ENCODE measurements at places on chromosomes 12 and 14. TPM values are rescaled to one million over a fixed set of nuclear protein-coding genes. Genes with fewer than 3 reads are reported as not detected.

DNA sequence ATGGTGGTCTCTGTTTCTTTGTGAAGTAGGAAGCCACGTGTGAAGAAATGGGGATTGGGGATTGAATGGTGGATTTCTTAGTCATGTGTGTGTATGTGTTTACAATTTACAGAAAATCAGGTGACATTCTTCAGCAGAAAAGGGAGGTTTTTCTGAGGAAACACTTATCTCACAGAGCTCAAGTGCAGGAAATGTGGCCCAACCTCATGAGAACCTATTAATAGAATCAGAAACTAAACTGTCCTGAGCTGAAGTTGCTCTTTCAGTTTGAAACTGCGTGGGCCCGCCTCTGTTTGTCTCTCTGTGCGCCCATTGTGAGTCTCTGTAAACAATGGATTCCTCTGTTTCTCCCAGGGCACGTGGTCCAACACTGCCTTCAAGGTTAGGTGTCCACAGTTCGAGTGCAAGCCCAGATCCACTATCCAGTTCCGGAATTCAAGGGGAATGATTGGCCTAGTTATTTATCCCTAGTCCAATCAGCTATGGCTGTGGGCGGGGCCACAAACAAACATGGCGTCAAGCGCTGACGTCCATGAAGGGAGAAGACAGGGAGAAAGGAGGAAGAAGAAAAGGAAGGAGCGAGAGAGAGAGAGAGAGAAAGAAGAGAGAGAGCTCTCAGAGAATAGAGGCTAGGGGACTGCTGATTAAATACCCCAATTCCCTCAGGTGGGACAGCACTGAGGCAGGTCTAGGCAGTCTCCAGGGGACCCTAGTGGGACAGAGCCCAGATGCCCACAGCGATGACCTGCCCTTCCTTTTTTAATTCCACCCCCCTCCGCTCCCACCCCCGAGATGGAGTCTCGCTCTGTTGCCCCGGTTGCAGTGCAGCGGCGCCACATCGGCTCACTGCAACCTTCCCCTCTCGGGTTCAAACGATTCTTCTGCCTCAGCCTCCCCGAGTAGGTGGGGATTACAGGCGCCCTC is 31.4 kb upstream of the C12orf76 start:
- no peaks in the 10 kb centered on the region for H3K36me3 ChIP-seq
- peak overlapping the region; percentile 89 for H3K27ac ChIP-seq
- DNase-seq, result peak; percentile 79
- H3K27me3 ChIP-seq, result no peaks in the 10 kb centered on the region

DNA sequence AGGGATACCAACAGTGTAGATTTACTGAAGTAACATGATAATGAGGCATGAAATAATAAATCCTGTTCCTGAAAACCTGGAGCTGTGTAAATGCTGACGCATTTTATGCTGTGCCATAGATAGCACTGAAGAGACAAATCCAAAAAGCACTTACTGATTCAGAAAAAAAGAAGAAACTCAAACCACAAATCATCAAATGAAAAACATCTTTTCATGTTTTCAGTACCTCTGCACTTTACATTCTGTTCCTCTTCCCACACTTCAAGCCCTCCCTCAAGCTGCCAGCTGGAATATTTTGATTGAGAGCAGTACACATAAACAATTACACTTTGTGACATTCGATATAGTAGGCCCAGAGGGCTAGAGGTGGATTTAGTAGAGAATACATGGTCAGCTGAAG is 362.3 kb downstream of the NAV3 start:
- H3K36me3 ChIP-seq, result no peaks in the 10 kb centered on the region
- H3K4me1 ChIP-seq, result no peaks in the 10 kb centered on the region
- no peaks in the 10 kb centered on the region for H3K27me3 ChIP-seq
- H3K4me3 ChIP-seq, result no peak overlapping the region
- no peak overlapping the region for H3K27ac ChIP-seq
- no peak for DNase-seq

DNA sequence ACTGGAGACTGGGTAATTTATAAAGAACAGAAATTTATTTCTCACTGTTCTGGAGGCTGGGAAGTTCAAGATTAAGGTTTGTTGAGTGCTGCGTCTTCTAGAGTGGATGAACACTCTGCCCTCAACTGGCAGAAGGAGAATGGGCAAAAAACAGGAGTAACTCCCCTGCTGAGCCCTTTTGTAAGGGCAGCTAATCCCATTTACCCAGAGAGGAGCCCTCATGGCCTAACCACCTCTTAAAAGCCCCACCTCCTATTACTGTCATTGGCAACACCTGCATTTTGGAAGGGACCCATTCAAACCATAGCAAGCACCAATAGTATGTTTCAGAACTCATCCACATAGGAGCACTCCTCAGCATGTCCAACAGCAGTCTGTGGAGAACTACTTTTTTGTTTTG is 47.4 kb downstream of the BORCS5 start:
- H3K4me1 ChIP-seq, result peaks cover 35% of the 10 kb centered on the region
- no peak for DNase-seq
- H3K27ac ChIP-seq, result no peak overlapping the region

DNA sequence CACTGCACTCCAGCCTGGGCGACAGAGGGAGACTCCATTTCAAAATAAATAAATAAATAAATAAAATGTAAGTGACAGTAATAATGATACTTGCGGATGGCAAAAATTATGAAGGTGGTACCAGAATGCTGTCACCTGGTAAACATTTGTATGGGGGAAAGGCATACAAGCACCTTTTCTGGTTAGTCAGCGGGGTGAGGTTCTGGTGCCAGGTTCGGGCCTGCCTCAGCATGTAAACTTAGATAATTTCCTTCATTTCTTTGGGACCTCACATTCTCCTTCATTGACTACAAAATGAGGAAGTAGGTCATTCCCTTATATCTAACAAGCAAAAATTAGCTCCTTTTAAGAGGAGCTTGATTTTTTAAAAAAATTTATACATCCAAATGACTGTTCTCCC is 10.8 kb downstream of the VTI1B start:
- peaks cover 27% of the 10 kb centered on the region for H3K4me1 ChIP-seq
- H3K4me3 ChIP-seq, result no peak overlapping the region
- peaks cover 5% of the 10 kb centered on the region for H3K36me3 ChIP-seq
- no peak overlapping the region for H3K27ac ChIP-seq
- H3K27me3 ChIP-seq, result no peaks in the 10 kb centered on the region
- no peak for DNase-seq

- no peaks in the 10 kb centered on the region for H3K4me1 ChIP-seq
- H3K27ac ChIP-seq, result no peak overlapping the region
- no peak for DNase-seq
- H3K4me3 ChIP-seq, result no peak overlapping the region
- H3K36me3 ChIP-seq, result no peaks in the 10 kb centered on the region
Observed at GRCh38 chr14:34425095-34425851, 36.8 kb downstream of the SPTSSA start.

DNA sequence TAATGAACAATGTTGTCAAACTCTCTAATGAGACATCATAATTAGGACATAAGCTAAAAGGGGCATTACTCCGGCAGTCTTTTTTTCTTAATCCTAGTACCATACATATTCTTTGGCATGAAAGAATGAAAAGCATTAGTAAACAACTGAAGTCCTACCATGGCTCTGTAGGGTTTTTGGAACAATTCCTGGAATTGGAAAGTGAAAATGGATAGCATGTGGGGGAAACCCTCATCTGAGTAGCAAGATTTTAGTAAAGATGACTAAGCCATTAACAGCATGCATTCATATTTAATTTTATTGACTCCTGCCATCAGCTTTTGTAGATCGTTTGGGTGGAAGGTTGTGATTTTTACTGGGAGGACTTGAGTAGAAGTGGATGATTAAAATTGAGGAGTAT is 216.2 kb upstream of the PDZRN4 start:
- no peak overlapping the region for H3K27ac ChIP-seq
- no peaks in the 10 kb centered on the region for H3K4me1 ChIP-seq
- H3K27me3 ChIP-seq, result no peaks in the 10 kb centered on the region
- H3K36me3 ChIP-seq, result no peaks in the 10 kb centered on the region
- no peak for DNase-seq

- H3K4me1 ChIP-seq, result peaks cover 17% of the 10 kb centered on the region
- DNase-seq, result no peak
- no peak overlapping the region for H3K4me3 ChIP-seq
- no peaks in the 10 kb centered on the region for H3K36me3 ChIP-seq
- no peak overlapping the region for H3K27ac ChIP-seq
- H3K27me3 ChIP-seq, result peaks cover 2% of the 10 kb centered on the region
Observed at GRCh38 chr12:27437839-27438238, 8.7 kb upstream of the SMCO2 start.

GRCh38 chr12:123931686-123932321 is 40.8 kb downstream of the CCDC92 start:
- no peaks in the 10 kb centered on the region for H3K36me3 ChIP-seq
- H3K27ac ChIP-seq, result no peak overlapping the region
- H3K4me1 ChIP-seq, result peaks cover 18% of the 10 kb centered on the region

DNA sequence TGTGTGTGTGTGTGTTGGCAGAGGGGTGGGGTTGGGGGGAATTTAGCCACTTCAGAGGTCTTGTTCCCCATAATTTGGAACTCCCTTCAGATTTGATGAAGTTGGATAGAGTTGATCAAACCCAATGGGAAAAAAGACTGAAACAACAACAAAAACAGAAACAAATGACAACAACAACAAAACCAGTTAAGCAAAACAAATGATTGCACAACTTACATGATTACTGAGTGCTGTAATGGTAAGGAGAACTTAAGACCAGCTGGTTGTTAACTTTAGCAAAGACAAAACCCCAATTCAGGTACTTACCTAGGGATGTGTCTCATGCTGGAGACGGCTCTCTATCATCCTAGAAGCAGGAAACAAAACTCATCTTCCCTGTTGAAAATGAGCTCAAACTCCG is 107.8 kb upstream of the DDHD1 start:
- H3K36me3 ChIP-seq, result no peaks in the 10 kb centered on the region
- H3K27me3 ChIP-seq, result no peaks in the 10 kb centered on the region
- no peak overlapping the region for H3K27ac ChIP-seq
- H3K4me1 ChIP-seq, result no peaks in the 10 kb centered on the region

GRCh38 chr14:68208626-68209317 is 389.2 kb downstream of the RAD51B start:
- DNase-seq, result no peak
- H3K36me3 ChIP-seq, result no peaks in the 10 kb centered on the region
- no peaks in the 10 kb centered on the region for H3K27me3 ChIP-seq
- peaks cover 46% of the 10 kb centered on the region for H3K4me1 ChIP-seq
- H3K27ac ChIP-seq, result no peak overlapping the region
- H3K4me3 ChIP-seq, result no peak overlapping the region

The SLC10A1 gene
- not detected for total RNA-seq

The PRKD1 gene
- total RNA-seq, result not detected

The JAG2 gene
- total RNA-seq, result 3.6 TPM

Data from activated naive CD4-positive, alpha-beta T cell treated with anti-CD3 and anti-CD28 coated beads for 36 hours (primary cell).